Upper lobe of left lung (tissue), 6 donors: ENCODE measurements at places on chromosomes 11 and 22. TPM values are rescaled to one million over a fixed set of nuclear protein-coding genes. Genes with fewer than 3 reads are reported as not detected.

DNA sequence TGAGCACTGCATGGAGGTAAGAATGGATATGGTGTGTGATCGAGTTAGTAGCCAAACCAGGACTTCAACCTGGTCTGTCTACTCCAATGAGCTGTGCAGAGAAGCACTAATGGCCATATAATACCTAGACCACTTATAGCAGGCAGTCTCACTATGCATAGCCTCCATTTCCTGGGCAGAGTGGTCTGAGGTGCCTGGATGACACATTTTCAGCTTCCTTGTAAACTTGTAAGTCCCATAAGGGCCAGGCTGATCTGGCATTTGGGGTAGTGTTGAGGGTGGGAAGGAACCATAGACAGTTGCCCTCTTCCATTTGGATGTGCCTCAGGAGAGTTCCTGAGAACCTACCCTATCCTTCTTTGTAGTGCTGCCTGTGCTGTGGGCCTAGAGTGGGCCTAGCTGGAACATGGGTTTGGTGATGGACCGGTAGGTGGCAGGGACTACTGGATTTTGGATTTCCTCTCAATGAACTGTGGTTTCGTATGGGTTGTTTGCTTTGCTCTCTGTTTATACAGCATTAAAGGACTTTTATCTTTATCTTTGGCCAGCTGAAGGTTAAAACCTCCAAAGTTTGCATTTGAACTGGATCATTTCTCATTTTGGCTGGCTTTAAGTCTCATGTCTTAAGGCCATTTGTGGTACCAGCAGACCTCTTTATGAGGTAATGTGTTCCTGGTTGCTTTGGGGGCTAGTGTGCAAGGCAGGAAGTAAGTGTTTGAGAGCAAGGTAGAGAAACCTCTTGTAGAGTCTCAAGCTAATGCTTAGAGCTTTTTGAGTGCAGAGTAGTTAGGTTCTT is 86.9 kb downstream of the STIM1 start:
- no peaks in the 10 kb centered on the region for H3K27me3 ChIP-seq
- H3K36me3 ChIP-seq = no peaks in the 10 kb centered on the region
- peaks cover 39% of the 10 kb centered on the region for H3K4me1 ChIP-seq
- H3K4me3 ChIP-seq = no peak overlapping the region

DNA sequence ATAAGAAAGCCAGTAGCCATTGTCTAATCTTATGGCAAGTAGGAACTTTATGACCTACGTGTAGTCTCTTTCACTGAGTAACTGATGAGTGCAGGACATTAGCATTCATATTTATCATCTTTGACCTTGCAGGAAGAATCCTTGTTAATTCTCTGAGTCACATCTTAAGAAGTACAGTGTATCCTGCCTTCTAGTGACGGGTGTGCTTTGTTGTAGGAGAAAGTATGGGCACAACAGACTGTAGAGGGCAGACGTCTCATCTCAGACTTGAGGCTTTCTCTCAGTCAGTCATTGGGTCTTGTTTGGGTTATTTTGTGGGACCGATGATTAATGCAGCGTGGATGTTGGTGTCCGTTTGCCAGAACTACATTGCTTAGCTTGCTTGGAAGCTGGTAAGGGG is 6.8 kb downstream of the RNF214 start:
- no peak overlapping the region for H3K27ac ChIP-seq
- H3K4me1 ChIP-seq = no peaks in the 10 kb centered on the region

- no peak overlapping the region for H3K27ac ChIP-seq
- H3K27me3 ChIP-seq = no peaks in the 10 kb centered on the region
- H3K4me3 ChIP-seq = no peak overlapping the region
Measured at GRCh38 chr22:44583061-44583760, 85.2 kb upstream of the RTL6 start.

GRCh38 chr11:57652662-57653061 is 3.0 kb upstream of the YPEL4 start:
- peaks cover 27% of the 10 kb centered on the region for H3K4me1 ChIP-seq
- H3K27ac ChIP-seq = no peak overlapping the region
- H3K27me3 ChIP-seq = peaks cover 7% of the 10 kb centered on the region
- no peak for DNase-seq
- H3K4me3 ChIP-seq = no peak overlapping the region

GRCh38 chr11:33867996-33868646 is 23.8 kb downstream of the LMO2 start:
- peaks cover 59% of the 10 kb centered on the region for H3K4me1 ChIP-seq
- H3K27ac ChIP-seq = peak overlapping the region; percentile 96
- H3K27me3 ChIP-seq = no peaks in the 10 kb centered on the region
- no peaks in the 10 kb centered on the region for H3K36me3 ChIP-seq

DNA sequence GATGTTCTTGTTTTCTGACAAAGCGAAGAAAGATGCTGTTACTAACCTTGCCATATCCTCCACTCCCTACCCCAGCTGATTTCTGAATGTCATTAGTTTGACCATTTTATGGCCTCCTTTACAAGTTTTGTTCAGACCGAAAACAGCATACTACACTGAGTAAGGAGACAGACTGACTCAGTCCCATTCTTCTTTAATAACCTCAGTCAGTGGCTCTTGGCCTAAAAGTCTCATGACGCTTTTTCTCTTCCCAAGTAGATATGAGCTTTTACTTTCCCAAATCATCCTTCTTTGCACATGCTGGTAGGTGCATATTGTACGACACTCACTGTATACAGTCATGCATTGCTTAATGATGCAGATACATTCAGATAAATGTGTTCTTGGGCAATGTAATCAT is 8.0 kb upstream of the FIBIN start:
- H3K27ac ChIP-seq = no peak overlapping the region
- no peaks in the 10 kb centered on the region for H3K36me3 ChIP-seq
- no peaks in the 10 kb centered on the region for H3K4me1 ChIP-seq
- H3K4me3 ChIP-seq = no peak overlapping the region

DNA sequence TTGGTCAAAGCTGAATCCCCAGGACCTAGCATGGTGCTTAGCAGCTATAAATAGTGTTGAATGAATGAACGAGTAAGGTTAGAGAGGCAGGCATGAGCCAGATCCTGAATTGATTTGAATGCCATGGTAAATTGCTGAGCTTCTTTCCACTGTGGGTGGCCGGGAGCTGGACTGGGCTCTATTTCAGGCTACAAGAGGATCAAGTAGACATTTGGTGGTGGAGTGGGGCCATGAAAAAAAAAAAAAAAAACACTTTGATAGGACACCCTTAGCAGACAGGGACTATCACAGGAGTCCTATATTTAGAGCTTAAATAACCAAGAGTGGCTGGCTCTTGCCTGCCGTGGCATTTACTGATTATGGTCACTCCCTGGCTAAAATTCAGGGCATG is 77.6 kb downstream of the MIAT start:
- H3K27ac ChIP-seq = no peak overlapping the region
- no peaks in the 10 kb centered on the region for H3K36me3 ChIP-seq
- no peak overlapping the region for H3K4me3 ChIP-seq
- H3K4me1 ChIP-seq = no peaks in the 10 kb centered on the region
- no peak for DNase-seq

- DNase-seq = no peak
- peaks cover 6% of the 10 kb centered on the region for H3K4me1 ChIP-seq
- no peak overlapping the region for H3K27ac ChIP-seq
- H3K27me3 ChIP-seq = no peaks in the 10 kb centered on the region
- no peak overlapping the region for H3K4me3 ChIP-seq
Measured at GRCh38 chr22:45834795-45835194, 142.2 kb downstream of the WNT7B start.

DNA sequence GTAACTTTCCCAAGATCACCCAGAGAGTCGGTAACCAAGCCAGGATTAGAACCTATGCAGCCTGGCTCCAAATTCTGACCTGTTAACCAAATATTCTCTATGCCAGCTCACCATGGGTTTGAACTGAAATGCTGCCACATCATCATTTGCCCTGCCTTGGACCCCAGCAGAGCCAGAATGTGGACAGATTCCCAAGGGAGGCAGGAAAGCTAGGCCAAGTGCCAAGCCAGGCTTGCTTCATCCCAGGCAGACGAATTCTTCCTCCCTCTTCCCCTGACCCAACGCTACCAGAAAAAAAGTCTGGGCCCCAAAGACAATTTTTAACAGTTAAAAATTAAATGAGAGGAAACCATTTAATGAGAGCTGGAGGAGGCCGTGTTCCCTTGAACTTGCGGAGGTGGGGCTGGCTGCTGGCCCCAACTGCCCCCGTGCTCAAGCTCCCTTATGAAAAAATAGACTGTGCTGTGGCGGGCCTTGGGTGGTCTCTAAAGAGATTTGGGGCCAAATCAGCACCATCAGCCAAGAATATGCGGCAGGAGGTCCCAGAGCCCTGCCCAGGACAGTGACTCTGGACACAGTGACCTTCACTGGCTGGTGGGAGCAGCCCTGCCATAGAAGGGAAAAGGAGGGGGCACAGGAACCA is 184.1 kb upstream of the SYT13 start:
- no peak overlapping the region for H3K4me3 ChIP-seq
- DNase-seq = no peak
- no peak overlapping the region for H3K27ac ChIP-seq
- H3K36me3 ChIP-seq = no peaks in the 10 kb centered on the region

- peaks cover 3% of the 10 kb centered on the region for H3K4me1 ChIP-seq
- H3K27me3 ChIP-seq = no peaks in the 10 kb centered on the region
- H3K36me3 ChIP-seq = no peaks in the 10 kb centered on the region
- DNase-seq = no peak
Measured at GRCh38 chr11:69384251-69385143, 90.5 kb downstream of the MYEOV start.

LMNTD2 gene
- total RNA-seq = 32.5 TPM

HTR3A gene
- not detected for total RNA-seq

EHBP1L1 gene
- 97.2 TPM for total RNA-seq

NCF4 gene
- total RNA-seq = 67.1 TPM

ACRV1 gene
- total RNA-seq = not detected

RFPL2 gene
- total RNA-seq = not detected

JAML gene
- total RNA-seq = 105 TPM
